ENCODE measurements at places on chromosomes 2 and 18. TPM values are rescaled to one million over a fixed set of nuclear protein-coding genes. Genes with fewer than 3 reads are reported as not detected.

- no peak for DNase-seq
Observed at GRCh38 chr2:196719110-196719872, 79.8 kb downstream of the CCDC150 start.

MPPE1 gene
- 15.7 TPM for total RNA-seq

- no peak for DNase-seq
Observed at GRCh38 chr18:63272638-63273037, 46.9 kb downstream of the BCL2 start.

ECEL1 gene
- total RNA-seq, result not detected

DNA sequence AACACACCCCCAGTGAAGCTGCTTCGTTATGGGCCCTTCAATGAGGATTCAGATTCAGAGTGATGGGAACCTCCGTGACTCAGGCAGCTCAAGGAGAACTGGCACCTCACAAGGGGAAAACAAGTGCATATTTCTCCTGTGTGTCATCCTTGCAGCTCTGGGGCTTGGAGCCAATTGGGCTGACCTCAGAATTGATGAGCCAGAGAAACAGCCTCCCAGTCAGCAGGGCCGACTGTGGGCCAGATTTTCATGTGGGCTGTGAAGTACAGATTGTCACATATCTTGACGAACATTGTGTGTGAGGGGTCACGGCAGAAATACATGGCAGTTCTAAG is 189.6 kb upstream of the SP5 start:
- peak; percentile 98 for DNase-seq
